ENCODE measurements at places on chromosomes 2 and 18.

DNA sequence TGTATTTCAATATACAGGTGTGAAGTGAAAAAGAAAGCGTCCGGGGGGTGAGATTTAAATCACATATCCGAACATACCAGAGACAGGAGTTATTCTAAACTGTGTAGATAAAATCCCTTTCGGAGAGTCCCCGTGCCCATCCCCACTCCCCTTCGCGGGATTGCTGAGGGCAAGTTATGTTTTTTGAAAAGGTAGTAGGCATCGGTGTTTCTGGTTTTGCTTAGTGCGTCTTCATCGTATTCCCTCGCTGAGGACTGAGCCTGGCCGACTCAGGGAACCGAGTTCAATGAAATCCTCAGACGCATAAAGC, 583.4 kb downstream of the ZEB2 start:
- no peak for DNase-seq

DNA sequence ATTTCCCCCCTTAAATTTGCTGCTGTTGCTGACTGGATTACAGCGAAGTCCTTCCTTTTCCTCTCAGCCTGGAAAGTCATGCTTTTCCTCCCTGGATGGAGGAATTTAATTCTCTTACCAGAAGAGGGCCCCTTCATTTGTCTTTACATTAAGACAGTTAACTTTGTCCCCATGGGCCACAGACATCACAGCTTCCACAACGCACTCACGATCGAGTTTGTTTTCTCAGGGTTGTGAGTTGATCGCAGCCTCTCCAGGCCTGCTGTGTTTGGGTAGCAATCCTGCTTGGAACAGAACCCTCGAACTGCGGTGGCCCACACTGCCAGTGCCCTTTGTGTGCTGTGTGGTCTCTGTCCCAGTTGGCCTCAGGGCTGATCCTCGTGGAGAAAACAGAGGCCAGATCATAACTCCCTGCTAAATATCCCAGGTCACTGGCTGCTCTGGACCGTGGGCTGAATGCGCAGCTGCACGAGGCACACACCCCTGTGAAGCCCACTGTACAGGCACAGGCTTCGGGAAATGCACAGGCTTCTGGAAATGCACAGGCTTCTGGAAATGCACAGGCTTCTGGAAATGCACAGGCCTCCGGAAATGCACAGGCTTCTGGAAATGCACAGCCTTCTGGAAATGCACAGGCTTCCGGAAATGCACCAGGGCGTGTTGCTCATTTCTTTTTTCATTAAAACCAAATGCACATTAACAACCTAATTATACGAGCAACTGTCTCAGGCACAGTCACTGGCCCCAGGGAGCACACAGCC, 2.2 kb upstream of the PDIA6 start:
- DNase-seq = no peak

GRCh38 chr2:223415071-223415470, 187.1 kb downstream of the SCG2 start:
- DNase-seq = no peak

DNA sequence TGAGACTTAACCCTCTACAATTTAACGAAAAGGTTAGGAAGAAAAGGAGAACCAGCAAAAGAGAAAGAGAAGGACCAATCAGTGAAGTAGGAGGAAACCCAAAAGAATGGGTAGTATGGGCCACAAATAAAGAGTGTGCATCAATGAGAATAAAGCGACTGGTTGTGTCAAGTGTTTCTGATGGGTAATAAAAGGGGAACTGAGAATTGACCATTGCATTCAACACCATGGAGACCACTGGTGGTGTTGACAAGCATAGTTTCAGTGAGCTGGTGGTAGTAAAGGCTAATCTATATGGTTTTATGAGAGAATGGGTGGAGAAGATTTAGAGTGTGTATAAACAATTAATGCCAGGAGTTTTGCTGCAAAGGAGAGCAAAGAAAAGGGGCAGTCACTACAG, 75.4 kb downstream of the CSRNP3 start:
- DNase-seq = no peak

DNA sequence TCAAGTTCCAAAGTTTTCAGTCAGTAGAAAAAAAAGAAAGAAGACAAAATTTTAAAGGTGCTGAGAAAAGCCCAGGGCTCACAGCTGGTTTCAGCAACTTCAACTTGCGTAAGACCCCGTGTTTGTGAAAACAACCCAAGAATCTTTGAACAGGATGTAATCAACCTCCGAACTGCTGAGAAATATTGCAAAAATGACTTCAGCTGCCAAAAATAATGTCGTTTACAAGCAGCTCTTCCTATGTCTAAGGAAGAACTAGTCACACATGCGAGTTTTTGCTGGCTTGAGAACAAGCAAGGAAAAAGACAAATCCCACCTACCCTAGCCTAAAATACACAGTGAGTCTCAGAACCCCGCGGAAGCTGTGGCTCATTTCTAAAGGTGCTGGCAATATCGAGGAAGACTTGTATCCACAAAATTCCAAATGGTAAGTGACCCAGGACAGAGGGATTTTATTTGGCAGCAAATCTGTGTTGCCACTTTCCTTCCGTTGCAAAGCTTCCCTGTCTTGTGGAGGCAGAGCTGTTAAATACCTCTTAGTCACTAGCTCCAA, 59.8 kb upstream of the SLC8A1 start:
- DNase-seq = no peak
